ENCODE measurements at places on chromosomes 16 and 17. TPM values are rescaled to one million over a fixed set of nuclear protein-coding genes. Genes with fewer than 3 reads are reported as not detected.

Gene TP53TG3B
- total RNA-seq, result not detected

DNA sequence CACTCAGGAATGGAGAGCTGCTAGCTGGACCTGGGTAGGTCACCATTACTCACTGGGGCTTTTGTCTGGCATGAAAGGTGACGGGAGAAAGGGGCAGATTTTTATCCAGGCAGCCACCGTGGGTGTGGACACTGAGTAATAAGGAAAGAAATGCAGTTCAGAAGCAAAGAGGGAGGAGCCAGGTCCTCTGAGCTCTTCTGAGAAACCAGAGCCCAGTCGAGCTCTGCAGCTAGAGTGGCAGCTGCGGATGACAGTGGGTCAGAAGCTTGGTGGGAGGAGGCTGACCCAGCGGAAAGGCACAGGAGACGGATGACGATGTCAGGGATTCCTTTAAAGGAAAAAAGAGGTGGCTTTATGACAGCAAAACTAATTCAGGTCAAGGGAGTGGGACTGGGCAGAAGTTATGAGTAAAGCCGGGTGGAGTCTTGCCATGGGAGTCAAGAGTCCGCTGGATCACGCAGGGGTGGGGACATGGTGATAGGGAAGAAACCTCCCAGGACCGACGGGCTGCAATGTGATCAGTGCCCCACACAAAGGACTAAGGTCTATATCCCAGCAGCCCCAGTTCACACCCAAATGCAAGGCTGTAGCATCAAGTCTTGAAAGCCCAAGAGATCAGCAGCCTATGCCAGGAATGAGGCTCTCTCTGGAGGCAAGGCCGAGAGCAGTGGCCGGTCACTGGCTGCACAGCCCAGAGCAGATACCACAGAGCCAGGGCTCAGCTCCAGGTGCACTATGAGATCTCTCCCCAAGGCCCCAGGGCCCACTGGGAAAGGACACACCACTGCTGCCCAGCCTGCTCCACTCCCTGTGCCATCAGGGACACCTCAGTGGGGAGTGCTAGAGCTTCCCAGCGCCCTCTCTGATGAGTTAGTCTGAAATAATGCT, 6.3 kb upstream of the MNT start:
- DNase-seq, result peak; percentile 90

DNA sequence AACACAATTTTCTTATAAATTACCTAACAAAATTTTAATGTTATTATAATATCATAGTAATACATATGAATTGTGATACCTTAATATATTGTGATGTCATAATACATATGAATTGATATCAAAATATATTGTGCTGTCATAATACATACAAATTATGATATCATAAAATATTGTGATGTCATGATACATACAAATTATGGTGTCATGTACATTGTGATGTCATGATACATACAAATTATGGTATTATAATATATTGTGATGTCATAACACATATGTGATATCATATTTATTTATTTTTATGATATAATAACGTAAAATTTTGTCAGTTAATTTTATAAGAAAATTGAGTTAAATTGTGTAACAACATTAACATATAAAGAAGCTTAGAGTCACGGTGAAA, 1927.2 kb downstream of the TP53TG3F start:
- DNase-seq, result no peak

GRCh38 chr16:54505549-54506213, 219.1 kb upstream of the IRX3 start:
- no peak for DNase-seq

DNA sequence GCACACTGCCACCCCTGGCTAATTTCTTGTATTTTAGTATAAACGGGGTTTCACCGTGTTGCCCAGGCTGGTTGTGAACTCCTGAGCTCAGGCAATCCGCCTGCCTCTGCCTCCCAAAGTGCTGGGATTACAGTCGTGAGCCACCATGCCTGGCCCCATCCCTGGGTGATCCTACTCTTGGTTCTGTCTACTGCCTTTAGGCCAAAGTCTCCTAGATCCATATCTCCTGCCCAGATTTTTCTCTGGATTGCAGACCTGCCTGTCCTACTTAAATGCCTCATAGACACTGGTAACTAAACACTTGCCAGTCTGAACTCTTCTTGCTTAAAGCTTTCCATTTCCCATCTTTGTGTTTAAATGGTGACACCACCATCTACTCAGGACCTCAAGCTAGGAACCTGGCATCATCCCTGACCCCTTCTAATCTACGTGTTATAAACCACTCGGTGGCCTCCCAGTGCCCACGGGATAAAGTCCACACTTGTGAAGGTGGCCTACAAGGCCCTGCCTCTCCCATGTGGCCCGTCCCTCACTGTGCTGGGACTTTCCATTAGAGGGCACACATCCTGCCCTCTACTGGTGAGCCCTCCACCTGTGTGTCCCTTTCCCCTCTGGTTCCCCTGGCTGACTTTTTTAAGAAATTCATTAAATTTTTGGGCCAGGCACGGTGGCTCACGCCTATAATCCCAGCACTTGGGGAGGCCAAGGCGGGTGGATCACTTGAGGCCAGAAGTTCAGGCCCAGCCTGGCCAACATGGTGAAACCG, 51.1 kb downstream of the USP43 start:
- DNase-seq, result no peak

DNA sequence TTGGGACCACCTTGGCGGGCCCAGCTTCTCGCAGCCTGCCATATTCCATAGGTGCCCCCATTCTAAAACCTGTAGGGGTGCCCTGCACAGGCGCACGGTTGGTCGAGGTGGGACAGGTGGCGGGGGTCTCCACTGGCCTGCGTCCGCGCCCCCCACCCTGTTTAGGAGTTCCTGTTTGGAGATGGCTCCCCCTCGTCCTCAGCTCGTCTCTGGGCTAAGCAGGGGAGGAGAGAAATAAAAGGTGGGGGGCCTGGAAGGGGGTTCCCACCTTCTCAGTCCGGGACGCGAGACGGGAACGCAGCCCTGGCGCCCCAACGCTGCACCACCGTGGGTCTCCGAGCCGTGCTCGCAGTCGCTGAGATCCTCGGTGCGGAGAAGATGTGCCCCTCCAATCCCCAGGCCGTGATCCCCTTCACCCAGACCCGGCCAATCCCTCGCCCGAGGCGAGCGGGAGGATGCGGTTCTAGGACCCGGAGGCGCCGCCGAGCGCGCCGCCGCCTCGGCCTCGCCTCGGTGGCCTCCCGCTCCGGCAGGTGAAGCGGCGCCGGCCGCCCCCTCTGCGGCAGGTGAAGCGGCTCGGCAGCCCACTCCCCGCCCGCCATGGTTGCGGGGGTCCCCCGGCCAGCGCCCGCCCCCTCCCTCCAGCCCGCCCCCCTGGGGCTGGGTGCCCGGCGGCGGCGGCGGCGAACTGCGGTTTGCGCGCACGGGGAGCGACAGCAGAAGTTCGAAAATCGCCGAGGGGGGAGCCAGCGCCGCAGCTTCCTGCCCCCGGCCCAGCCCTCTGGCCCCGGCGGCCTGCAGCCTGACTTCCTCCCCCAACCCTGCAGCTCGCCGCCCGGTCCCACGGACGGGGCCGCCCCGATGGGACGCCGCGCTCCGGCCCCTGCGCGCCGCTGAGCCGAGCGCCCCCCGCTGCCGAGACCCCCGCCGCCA, at the start of gene FMNL1:
Gene FMNL1 (plus strand): TSS at position 805 of the 933 bp plus-strand sequence. CDS start 240 bp downstream, outside the sequence.
- DNase-seq, result no peak

All from HCT116 (cell line).